Lung (tissue), 17 donors: ENCODE measurements at places on chromosomes 5 and 9.

DNA sequence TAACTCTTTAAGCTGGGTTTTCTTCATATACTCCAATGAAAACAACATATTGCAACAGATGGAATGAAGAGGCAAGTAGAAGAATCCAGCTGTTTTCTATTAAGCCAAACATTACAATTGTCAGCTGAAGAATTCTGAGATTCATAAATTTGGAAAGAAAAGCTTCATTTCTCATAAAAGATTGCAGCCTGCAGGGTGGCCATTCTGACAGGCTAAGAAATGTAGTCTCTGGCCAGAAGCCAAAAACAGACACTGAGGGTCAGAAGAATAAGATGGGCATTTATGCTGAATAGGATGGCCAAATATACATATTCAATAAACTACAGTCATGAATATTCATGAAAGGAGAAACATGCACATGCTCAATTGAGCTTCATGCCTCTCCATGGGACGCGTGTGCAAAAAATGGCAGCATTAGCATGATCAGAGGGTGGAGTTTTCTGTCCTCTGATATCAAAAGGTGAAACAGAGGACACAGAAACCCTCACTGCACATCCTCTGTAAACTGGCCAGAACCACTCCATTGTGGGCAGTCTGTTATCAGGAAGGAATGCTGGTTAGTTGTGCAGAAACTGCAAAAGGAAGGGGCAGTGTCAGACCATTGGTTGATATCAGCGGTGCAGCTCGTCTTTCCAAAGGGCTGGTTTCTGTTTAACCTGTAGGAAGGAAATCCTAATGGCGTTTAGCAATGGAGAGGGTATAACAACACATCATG is 50.2 kb downstream of the FXN start:
- DNase-seq, result peak; percentile 60

DNA sequence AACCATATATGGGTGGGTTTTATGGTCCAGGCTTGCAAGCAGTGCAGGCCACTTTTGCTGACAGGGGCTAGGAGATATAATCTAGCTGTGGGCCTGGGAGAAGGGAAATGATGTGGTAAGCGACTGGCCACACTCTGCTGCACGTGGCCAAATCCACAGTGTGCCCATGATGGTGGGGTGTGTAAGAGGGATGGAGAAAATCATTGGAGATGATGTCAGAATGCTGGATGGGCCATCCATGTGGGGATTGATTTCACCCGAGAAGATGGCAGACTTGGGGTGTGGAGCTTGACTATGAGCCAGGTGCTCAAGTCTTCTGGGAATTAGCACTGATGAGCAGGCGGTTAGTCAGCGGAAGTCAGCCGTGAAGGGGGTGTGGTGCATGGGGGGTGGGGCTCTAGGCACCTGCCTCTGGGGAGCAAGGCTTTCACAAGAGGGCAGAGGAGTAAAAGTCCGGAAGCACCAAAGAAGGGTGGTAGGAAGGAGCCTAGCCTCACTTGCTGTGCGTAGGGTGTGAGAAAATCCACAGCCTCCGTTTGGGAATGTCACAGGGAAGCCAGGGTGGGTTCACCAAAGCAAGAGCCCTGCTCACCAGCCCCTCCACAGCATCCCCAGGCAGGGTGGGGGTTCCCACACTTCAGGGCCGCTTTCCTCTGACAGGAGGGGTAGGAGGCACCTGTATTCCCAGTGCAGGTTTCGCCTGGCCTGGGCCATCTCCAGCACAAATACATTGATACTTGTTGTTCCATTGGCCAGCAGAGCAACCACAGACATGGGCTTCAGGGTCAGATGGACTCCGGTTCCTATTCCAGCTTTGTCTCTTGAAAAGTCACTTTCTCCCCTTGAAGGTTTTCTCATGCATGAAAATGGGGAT is 44.5 kb upstream of the ANGPTL2 start:
- DNase-seq, result no peak

- DNase-seq, result no peak
Measured at GRCh38 chr5:173496129-173496882, 120.1 kb downstream of the BOD1 start.

- DNase-seq, result no peak
Measured at GRCh38 chr5:111075520-111075919, 4.0 kb downstream of the TSLP start.

GRCh38 chr5:38478878-38479277 is 77.6 kb downstream of the LIFR start:
- DNase-seq, result no peak

DNA sequence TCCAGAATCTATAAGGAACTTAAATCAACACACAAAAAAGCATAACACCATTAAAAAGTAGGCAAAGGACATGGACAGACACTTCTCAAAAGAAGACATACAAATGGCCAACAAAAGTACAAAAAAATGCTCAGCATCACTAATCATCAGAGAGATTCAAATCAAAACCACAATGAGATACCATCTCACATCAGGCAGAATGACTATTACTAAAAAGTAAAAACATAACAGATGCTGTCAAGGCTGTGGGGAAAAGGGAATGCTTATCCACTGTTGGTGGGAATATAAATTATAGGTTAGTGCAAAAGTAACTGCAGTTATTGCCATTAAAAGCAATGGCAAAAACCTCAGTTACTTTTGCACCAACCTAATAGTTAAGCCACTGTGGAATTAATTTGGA is 32.2 kb upstream of the SPATA31D4 start:
- DNase-seq, result no peak

- no peak for DNase-seq
Measured at GRCh38 chr5:97834561-97834960, 651.5 kb upstream of the RIOK2 start.

DNA sequence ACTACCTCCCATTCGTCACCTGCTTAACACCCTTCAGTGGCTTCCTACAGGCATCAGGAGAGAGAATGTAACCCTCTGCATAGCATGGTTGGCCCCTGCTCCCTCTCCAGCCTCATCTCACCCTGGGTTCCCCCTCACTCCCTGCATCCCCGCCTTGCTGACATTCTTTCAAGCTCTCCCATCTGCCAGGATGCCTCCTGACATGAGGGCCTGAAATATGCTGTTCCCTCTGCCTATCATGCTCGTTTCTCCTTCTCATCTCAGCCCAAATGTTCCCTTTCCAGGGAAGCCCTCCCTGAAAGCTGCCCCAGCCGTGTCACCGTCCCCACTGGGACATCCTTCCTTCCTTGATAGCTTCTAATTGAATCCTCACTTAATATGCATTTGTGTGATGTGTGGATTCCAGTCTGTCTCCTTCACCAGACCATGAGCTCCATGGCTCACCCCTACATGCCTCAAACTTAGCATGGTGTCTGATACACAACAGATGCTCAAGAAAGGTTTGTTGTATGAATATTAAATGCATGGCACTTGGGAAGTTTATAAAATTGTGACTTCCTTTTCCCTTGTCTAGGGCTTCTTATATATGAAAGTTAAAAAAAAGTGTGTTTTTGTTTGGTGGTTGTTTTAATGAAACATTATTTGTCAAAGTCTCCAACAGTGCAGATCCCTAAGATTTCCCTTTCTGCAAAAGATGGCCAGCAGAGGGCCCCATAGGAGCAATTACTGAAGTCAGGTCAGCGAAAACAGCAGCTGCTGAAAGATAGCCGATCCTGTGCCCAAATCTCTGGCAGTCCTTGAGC is 7.3 kb upstream of the C5orf58 start:
- peak; percentile 78 for DNase-seq

GRCh38 chr5:86786955-86787354 is 169.2 kb downstream of the COX7C start:
- no peak for DNase-seq

DNA sequence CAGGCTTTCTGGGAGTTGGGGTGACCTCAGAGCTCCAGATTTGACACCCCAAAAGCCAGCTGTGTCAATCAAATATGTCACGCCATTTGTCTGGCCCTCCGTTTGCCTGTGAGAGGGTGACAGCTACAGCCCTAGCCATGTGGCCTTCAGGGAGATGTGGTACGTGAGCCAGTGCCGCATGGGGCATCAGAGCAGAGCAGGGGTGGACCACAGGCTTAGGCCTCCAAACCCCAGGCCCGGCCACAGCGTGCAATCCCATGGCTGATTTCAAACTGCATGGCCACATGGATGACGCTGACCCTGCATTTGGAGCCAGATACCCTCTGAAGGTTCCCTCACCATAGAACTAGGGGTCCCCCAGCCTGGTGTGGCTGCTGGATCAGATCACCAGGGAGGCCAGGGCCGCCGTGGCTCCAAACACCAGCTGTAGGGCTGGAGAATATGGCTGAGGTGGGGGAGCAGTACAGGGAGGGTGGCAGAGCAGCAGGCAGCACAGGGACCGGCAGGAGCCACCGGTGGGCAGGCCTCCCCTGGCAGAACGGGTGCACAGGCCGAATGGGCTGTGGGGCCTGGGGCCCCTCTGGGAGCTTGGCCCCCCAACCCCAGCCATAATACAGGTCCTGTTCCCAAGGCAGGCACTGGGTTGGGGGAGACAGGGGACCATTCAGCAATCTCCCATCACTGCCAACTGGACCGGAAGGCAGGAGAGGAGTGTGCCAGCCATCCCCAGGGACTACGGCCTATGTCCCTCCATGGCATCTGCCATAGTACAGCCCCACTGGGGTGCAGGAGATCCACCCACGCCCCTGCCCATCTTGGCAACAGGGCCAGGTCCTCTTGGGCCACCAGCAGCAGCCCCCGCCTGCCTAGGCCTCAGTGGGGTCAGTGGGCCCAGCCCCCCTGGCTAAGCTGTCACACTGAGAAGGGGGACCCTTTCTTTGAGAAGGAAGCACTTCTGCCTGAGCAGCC is 1.5 kb downstream of the SAPCD2 start:
- DNase-seq, result no peak

DNA sequence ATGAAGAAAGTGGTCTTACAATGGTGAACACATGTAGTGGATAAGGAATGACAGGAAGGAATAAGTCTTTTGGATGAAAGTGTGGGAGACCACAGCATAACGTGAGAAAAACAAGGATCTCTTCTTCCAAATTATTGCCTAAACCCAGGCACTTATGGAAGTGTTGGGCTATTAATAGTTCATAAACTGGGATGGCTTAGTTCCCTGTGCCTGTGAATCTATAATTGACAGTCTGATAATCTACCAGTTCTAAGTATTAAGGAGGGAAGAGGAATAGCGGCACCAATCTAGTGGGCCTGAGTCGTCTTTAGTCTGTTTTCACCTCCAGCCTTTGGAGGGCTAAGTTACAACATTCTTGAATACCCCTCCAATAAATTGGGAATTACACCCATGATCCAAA is 39.2 kb upstream of the LRRTM2 start:
- no peak for DNase-seq

- no peak for DNase-seq
Measured at GRCh38 chr5:138616508-138616907, 41.3 kb upstream of the HSPA9 start.

GRCh38 chr5:122844910-122845228 is 544 bp upstream of the SNX24 start:
- DNase-seq, result no peak

DNA sequence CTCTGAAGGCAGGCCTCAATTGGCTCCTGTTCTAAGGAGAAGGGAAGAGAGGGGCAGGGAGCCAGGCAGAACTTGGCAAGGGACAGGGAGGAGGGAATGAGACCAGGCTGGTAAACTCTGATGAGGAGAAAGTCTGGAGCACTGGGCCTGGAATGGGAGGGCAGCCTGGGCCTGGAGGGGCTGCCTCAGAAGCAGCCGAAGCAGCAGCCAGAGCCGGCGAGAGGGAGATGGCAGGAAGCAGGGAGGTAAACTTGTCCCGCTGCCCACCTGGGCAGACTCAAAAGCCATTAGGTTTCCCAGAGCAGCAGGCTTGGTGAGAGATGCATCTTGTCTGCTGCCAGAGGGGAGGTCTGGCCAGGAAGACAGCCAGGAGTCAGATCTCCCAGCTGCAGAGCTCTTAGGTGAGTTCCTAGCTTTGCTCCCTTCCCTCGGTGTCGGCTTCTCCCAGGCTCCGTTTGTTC is 37.0 kb upstream of the CRB2 start:
- DNase-seq, result peak; percentile 80

DNA sequence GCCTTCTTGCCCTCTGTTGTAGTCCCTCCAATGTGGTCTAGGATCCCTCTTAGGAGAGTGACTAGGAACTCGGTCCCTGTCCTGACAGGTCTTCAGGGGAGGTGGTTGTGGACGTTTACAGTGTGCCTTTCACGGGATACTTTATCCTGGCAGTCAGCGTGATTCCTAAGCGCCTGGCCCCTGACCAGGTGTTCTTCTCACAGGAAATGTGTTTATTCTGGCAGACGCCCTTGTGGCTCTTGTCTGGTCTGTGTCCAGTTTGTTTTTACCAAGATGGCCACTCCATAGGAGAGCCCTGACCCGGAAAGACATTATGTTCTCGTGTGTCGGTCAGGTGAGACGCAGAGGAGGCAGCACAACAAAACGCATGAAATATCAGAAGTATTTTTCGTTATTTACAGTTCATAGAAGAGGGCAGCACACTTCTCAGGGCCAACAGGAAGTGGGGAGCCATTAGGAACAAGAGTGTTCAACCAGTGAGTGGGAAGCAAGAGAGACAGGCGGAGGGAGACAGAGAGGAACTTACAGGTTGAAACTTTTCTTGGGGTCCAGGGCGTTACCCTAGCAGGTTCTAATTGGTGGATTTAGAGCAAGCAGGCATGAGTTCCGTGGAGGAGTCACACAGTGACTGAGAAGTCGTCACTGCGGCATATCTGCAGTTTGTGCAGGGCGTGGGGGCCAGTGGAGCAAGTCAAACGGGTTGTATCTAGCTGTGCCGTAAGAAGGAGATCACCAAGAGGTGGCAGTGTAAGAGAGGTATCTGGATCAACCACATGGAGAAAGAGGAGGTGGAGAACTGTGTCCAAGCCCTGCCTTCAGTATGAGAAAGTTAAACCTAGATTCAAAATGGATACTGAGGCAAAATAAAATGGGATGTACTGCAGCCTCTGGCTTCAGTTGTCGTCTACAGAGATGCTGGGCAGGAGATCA is 412.9 kb downstream of the ZSWIM6 start:
- no peak for DNase-seq

DNA sequence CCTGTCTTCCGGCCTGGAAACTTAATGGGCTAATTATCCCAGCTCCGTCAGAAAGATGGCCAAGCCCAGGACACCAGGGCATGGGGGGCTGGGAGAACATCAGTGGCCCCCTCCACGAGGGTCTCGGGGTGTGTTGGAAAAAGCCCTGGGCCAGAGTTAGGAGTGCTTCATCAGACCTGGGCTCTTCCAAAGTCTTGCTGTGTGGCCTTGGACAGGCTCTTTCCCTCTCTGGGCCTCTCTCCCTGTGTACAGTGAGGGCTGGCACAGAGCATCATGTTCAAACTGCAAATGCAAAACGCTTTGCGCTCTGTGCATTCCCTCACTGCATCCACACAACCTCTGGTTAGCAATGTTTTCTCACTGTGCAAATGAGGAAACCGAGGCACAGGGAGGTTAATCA is 48.3 kb downstream of the ASS1 start:
- no peak for DNase-seq

DNA sequence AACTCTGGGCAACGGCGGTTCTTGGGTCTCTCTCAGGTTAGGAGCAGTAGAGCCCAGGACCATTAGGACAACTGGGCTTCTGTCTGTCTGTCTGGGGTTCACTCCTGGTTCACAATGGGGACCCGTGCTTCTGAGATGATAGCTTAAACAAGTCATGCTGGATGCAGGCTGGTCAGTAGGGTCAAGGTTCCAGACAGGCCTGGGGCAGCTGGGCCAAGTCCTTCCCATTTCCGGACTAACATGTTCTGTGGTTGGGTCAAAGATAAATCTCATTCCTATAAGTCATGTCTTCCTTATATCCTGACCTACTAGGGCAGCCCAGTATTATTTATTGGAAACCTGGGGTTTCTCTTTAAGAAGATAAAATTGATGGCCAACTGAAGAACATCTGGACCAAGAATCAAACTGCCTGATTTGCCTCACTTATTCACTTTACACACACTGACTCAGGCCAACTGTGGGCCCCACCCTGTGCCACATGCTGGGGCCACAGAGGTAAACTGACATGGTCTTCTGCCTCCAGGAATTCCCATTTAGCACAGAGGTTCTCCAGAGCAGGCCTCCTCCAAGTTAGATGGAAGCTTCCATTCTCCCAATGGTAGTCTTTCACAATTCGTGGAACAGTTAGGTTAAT is 8.3 kb downstream of the HDHD3 start:
- no peak for DNase-seq
